Karpas-422 (cell line): ENCODE measurements at places on chromosomes 7 and 10. TPM values are rescaled to one million over a fixed set of nuclear protein-coding genes. Genes with fewer than 3 reads are reported as not detected.

MOSPD3 gene
- 8.2 and 9.7 TPM in 2 replicates for total RNA-seq

ZNF804B gene
- 0.07 TPM in 1 of 2 replicates, not detected in the other for total RNA-seq

POU6F2 gene
- total RNA-seq = not detected in 2 replicates

MMD2 gene
- not detected in 2 replicates for total RNA-seq

SERPINE1 gene
- not detected in 2 replicates for total RNA-seq

H2BK1 gene
- total RNA-seq = not detected in 2 replicates
